ENCODE measurements at places on chromosomes 4 and X.

DNA sequence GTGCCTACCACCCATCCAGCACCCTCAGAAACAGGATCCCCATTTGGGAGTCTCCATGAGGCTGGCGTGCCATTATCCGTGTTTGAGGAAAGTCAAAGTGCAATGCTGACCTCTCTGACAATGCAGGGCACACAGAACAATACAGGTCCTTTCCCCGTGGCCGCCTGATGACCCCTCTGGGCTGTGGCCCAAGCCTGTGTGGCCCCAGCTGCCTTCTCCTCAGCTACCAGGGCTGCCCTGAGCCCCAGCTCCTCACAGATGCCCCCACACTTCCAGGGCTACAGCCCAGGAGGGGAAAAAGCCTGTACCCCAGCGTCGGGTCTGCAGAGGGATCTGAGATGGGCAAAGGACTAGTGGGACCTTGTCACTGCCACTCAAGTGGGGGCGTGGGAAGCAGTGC lies 15.5 kb downstream of the ZFYVE28 start:
- no peak for DNase-seq

DNA sequence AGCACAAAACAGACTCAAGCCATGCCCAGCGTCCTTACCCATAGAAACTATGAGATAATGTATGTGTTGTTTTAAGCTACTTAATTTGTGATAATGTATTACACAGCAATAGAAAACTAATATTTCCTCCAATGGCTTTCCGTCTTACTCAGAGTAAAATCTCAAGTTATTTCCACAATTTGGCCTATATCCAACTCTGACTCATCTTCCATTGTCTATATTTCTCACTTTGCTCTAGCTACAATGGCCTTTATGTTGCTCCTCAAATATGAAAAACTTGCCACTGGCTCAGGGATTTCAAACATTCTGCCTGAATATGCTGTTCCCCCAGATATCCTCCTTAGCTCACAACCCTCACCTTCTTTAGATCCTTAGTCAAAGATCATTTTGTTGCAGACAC lies 31.6 kb downstream of the IQCM start:
- no peak for DNase-seq

DNA sequence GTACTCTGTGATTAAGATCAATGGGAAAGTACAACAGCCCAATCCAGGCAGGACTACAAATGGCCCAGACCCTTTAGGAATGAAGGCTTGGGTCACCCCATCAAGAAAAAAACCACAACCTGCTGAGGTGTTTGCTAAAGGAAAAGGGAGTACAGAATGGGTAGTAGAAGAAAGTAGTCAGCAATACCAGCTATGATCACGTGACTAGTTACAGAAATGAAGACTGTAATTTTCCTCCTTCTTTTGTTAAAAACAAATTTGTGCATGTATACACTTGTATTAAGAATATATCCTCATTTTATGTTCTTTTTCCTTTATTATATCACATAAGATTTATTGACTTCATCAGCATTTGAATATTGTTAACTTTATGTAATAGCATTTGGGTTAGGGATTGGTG lies 160.1 kb upstream of the TBX22 start:
- no peak for DNase-seq

DNA sequence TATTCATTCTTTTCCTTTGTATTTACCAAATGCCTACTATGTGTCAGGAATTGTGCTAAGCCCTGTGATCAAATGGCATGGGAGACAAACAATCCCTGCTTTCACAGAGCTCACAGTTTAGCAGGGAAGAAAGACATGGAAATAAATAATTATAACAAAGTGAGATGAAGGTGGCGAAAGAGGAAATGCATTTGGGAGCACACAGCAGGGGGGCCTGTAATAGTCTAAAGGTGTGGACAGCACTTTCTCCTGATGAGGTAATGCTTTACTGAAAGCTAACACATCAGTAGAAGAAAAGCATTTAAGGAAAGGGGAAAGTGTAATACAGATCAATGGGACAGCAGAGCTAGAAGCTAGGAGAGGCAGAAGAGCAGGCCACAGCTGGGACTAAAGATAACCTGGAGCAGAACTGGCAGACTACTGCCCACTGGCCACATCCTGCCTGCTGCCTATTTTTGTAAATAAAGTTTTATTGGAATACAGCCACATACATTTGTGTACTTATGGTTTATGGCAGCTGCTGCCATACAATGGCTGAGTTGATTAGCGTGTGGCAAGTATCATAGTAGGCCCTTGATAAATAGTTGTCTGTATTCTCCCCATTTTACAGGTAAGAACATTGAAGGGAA lies 67.1 kb upstream of the TAPT1 start:
- no peak for DNase-seq

GRCh38 chr4:144903953-144904711 lies 193.9 kb downstream of the ANAPC10 start:
- DNase-seq, result no peak

DNA sequence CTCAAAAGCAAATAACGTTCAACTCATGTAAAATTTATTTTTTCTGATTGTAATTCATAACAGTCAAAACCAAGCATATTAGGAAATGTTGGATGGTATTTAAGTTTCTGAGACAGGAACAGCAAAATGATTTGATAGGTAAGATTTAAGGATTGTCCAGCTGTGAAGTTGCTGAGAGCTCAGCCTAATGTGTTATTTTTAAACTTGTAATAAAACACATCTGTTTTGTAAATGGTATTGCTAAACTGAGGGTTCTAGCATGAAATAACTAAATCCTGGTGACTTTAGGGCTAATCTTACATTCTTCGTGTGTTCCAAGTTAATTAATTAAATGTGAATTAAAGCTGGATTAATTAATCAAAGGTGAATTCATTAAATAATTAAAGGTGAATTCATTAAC lies 13.3 kb downstream of the TLR10 start:
- DNase-seq, result no peak
